ENCODE measurements at places on chromosomes 7 and 10.

GRCh38 chr7:42227021-42227420 lies 10.0 kb downstream of the GLI3 start:
- DNase-seq, result no peak

DNA sequence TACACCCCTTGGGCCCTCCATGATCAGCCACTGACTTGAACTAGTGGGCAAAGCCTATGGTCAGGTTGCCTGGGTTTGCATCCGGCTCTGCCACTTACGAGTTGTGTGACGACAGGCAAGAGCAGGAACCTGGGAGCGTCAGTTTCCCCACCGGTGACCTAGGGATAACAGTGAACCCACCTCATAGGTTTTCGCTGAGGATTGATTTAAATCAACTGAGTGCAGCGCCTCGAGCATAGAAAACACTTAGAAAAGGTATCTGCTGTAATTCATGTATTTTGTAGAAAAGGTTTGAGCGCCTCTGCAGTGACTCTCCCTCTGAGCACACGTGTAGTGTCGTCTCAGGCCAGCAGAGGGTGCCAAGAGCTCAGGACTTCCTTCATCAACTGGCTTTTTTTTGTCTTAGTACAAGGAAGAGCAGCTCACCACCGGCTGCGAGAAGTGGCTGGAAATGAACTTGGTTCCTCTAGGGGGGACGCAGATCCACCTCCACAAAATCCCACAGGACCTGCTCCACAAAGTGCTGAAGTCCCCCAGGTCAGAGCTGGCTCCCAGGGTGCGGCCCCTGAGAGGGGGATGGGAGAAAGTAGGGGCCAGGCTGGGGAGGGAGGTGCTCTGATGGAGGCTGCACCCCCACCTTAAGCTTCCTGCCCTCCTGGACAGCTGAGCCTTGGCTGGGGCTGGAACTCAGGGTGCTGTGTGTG lies 27.7 kb downstream of the BTBD16 start:
- DNase-seq, result peak; percentile 40

- DNase-seq, result no peak
Observed at GRCh38 chr10:803041-803741, 113.7 kb upstream of the DIP2C start.

- no peak for DNase-seq
Observed at GRCh38 chr7:20374399-20374798, 43.7 kb downstream of the ITGB8 start.

DNA sequence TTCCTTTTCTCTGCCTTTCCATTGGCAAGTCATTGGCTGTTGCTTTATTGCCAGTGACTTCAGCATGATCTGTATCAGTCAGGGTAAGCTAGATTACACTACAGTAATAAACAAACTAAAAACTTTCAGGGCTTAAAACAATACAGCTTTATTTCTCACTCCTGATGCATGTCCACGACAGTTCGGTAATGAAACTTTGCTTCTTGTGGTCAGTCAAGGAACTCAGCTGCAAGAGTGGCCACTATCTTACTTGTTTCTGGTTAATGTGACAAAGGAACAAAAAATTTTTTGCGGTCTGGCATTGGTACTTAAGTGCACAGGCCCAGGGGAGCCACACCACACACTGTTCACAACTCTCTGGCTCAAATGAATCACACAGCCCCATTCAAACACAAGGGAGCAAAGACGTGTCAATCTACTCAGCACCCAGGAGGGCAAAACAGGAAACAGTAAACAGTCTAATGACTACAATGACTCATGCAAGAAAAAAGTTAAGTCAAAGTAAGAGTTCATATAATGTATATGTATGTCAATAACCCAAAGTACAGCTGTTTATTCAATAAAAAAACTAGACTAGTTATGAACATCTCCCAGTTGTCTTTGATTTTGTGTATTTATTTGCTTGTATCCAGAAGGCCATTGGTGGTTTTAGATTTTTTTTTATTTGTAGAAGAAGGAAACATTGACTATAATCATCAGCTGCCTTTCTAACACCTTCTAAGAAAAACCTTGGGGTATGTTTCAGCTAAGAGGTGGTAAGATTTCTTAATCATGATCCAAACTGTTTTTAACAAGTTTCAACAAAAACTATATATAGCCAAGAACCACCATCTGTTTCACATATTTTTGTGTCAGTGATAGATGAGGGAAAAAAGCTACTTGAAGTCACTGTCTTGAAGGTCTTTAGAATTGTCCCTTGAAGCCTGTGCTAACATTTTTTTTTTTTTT lies 134.4 kb upstream of the FAM3C start:
- no peak for DNase-seq

DNA sequence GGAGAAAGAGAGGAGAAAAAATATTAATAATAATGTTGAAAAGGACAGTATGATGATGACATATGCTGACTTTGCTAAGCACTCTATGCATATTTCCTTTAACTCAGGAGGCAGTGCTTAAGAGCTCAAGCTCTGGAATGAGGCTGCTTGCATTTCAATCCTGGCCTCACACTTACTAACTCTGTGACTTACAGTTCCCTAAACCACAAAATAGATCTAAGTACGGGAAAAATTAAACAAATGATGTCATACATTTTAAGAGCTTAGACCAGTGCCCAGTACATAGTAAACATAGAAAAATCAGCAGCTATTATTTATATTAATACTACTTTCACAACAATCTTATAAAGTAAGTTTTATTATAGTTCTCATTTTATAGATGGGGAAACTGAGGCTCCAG lies 61.3 kb downstream of the GFRA1 start:
- no peak for DNase-seq

GRCh38 chr7:77788327-77788902 lies 9.8 kb downstream of the TMEM60 start:
- no peak for DNase-seq

DNA sequence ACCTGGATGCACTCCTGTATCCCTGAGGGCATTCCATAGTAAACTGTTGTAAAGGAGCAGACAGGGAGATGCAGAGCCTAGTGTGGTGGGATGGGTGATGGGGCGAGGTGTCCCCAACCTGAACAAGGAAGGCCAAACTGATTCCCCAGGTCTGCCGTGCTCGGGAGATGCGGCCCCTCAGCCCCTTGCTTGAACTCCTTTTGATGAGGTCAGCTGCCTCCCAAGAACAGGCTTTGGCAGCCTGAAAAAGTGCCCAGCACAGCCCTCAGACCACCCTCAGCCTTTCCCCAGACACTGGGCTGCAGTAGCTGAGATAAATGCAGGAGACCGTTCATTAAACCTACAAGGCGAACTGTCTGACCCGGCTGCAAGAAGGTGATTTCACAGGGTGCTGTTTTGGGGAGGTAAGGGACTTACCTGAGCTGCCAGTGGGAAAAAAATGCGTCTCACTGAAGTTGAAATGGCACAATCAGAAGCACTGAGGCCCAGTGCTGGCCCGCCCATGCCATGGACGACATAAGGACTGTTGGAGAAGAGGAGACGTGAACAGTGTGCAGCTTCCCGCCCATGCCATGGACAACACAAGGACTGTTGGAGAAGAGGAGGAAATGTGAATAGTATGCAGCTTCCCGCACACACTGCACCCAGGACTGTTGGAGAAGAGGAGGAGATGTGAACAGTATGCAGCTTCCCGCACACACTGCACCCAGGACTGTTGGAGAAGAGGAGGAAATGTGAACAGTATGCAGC lies 148.4 kb upstream of the FAM20C start:
- no peak for DNase-seq

GRCh38 chr7:25289518-25289917 lies 61.2 kb upstream of the NPVF start:
- no peak for DNase-seq

GRCh38 chr10:96056787-96057186 lies 13.4 kb downstream of the CCNJ start:
- DNase-seq, result no peak

DNA sequence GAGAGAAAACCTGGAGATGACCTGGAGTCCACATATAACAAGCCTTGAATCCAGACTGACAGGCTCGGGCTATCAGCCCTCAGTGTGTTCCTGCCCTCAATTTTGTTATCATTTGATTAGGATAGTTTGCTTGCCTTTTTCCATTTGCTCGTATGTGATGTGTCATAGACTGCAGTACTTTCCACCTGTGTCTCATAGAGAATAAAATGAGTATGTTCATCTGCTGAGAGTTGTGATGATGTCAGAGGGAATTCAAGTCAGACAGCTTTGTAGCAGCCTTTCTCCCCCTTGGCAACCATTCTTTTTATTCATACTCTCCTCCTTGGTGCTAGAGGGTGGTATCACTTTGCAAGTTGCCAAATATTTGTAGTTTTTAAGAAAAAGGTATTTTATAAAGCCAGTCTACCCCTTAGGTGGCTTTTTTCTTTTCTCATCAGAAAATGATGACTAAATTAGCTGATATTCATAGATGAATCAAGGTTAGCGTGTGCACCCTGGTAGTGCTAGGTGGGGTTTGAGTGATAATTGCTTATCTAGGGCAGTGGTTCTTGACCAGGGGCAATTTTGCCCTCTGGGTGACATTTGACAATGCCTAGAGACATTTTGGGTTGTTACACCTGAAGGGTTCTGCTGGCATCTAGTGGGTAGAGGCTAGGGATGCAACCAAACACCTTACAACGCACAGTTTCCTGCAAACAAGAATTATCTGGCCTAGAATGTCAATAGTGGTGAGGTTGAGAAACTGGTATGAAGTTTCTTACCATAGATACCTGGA lies 5.4 kb downstream of the SGPL1 start:
- DNase-seq, result no peak

DNA sequence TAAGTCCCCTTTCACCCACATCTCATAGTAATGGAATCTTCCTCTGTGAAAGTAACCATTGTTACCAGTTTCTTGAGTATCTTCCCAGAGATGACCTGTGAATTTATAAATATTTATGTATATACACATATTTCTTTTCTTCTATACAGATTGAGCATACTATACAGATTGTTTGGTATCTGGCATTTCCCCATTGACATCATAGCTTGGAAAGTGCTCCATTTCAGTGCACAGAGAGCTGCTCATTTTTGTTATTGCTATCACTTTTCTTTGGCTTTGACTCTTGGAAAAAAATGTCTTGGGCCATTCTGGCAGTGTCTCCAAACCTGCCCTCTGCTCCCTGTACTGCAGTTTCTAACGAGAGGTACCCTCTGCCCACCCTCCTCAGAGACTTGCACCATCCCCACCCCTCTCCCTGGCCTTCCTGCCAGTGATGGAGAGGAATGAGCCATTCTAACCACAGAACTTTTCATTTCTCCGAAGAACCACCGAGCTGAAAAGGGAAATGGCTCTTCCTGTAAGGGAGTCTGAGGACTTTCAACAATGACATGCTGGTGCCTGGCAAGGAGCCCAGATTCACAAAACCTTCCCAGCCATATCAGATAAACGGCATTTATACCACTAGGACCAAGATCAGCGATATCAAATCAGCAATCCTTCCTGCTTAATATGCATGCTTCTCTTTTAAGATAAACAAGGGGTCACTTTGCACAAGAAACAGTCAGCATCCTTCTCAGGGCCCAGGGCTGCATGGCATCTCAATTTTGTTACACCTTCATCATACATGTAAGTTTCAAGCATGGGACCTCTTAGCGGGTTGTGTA lies 19.7 kb upstream of the CCSER2 start:
- no peak for DNase-seq

DNA sequence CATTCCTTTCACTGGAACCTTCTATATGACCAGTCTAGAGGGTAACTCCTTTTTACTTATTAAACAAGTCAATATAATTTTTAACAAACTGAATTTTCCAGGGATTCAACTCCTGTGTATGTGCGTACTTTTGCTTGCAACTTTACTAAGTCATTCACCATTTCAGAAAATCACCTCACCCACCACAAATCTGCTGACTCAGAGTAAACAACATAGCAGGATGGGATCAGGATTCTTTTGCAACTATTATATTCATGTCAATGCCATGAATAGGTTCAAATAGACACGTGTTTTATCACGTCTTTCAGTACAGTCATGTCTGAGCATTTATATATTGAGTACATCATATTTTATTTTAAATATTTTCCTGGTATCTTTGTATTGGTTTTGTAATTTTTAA lies 14.5 kb downstream of the CTTNBP2 start:
- no peak for DNase-seq

GRCh38 chr7:49878627-49879026 lies 105.2 kb downstream of the VWC2 start:
- no peak for DNase-seq

DNA sequence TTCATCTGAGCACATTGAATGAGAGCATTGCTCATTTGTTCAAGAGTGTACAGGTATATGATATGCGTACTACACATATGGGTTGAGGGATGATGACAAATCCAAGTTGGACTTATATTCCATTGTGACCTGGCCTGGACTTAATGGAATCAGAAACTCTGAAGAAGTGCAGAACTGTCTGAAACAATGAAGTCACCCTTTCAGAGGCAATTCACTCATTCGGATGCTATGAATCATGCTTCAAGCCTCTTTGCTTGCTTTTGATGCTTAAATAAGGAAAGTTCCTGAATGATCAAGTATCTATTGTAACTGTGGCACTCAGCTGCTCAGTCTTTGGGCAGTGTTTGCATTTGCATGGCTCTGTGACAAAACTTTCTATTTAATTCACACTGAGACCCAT lies 93.4 kb downstream of the ZNF365 start:
- no peak for DNase-seq

- DNase-seq, result no peak
Observed at GRCh38 chr7:981793-982510, 1.0 kb upstream of the CYP2W1 start.

GRCh38 chr7:46972205-46972604 lies 609.7 kb downstream of the TNS3 start:
- no peak for DNase-seq
